ENCODE measurements at places on chromosomes 7 and 10. TPM values are rescaled to one million over a fixed set of nuclear protein-coding genes. Genes with fewer than 3 reads are reported as not detected.
A peak's percentile ranks its signal among the peaks of the same experiment; 100 is the strongest.

DPCD gene
- 15.7 TPM for total RNA-seq

AP1S1 gene
- total RNA-seq: 9.2 TPM

AKR1D1 gene
- total RNA-seq: not detected

GALNT17 gene
- total RNA-seq: 33.8 TPM

RBP3 gene
- total RNA-seq: not detected

NACAD gene
- total RNA-seq: 4.1 TPM

LRRD1 gene
- 0.73 TPM for total RNA-seq

RPEL1 gene
- not detected for total RNA-seq

AMZ1 gene
- total RNA-seq: not detected

GRCh38 chr7:72187179-72187578, 225.0 kb downstream of the CALN1 start:
- DNase-seq: no peak

DNA sequence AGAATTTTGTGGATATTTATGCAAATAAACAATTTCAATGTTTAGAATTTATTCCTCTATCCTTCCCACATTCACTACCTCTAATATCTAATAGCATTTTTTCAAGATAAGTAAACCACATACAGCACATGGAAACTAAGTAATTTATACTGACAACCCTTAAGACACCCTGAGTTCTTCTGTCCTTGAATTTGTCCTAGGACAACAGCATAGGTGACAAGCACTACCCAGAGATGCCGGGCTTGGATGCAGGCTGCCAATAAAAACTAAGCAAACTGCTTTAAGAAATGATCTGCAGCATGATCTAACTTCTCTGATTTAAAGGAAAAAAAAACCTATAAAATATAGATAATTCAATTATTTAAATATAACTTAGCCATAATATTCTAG, 22.7 kb downstream of the NT5C3A start:
- DNase-seq: no peak

- no peak for DNase-seq
These were observed 23.9 kb downstream of the LRRC4 start for GRCh38 chr7:128007303-128007680.

GRCh38 chr10:8053446-8054243, 843 bp upstream of the GATA3 start:
- DNase-seq: peak; percentile 37

- no peak for DNase-seq
These were observed 19.8 kb upstream of the RPA3 start for GRCh38 chr7:7738177-7738576.

GRCh38 chr10:43115881-43116595, 22.2 kb upstream of the CSGALNACT2 start:
- DNase-seq: no peak

DNA sequence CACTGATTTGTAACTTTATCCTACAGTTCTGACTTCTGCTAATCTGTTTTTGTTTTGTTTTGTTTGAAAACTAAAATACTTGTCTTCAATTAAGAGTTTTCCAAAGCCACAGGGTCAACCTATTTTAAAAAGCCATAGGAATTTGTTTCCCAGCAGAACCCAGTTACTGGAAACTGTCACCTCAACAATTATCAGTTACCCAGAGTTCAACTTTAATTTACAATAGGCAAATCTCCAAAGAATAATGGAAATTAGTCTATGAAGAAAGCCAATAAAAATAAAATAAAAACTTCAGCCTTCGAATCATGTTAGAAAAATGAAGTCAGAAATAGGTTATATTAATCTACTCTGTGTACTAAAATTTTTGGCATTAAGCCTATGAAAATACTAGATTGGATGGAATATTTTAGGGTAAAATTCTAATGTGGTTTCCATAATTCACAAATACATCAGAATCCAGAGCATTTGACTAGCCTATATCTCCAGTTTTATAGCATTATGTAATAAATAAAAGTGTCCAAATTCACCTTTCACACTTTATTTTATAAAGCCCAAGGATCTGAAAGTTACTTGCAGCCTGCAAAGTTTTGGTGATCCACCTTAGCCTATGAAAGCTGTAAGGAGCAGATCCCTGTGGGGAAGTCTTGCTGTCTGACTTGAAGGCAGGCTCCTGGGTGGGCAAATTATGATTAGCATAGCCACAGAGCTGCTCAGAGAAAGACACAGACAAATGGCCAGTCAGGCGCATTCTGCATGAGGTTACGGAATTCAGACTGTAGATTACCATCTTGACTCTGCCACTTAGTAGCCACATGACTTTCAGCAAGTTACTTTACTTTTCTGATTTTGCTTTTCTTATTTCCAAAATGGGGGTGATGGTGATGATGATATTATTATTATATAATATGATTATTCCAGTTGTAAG, 250.0 kb upstream of the HGF start:
- no peak for DNase-seq

GRCh38 chr10:20768843-20769242, 128.3 kb downstream of the NEBL start:
- DNase-seq: no peak

DNA sequence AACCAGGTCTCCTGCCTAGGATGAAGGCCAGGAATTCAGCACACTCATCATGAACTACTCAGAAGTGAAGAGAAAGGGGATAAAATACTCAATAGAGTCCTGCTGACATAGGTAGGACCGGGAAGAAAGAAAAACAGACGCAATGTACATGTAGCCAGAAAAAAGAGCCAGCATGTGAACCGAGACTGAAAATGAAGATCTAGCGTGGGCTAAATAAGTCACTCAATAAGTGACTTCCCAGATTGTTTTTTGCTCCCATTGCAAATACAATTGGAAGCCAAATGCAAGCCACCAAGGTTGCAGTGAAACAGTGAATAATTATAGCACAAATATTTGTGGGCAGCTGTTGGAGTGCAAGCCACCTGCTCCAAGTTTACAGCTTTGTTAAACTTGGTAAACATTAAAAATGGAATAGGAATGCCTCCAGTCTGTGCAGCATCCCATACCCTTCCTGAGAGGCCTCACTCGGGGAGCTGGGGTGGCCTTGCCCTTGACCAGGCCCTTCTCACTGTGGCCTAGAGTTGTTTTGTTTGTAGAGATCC, 34.7 kb upstream of the HPS1 start:
- no peak for DNase-seq

DNA sequence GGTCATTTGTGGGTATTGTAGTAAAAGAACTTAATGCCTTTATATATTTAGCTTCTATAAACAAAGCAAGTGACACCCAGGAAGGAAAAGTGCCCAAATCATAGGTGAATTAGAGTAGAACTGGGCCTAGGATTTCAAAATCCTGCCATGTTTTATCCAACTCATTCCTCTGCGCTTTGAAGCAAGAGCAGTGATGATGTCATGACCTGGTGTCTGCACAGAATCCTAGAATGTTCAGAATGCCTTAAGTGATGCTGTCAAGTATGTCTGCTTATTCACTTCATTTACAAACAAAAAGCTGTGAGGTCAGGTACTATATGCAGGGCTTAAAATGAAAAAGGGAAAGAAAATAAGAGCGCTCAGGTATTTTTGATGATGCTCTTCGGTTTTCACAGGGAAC, 737.2 kb upstream of the ANKRD30A start:
- DNase-seq: no peak

- DNase-seq: no peak
These were observed 28.7 kb downstream of the ICA1 start for GRCh38 chr7:8232999-8233847.

- no peak for DNase-seq
These were observed 19.6 kb upstream of the GTPBP4 start for GRCh38 chr10:968546-969199.

DNA sequence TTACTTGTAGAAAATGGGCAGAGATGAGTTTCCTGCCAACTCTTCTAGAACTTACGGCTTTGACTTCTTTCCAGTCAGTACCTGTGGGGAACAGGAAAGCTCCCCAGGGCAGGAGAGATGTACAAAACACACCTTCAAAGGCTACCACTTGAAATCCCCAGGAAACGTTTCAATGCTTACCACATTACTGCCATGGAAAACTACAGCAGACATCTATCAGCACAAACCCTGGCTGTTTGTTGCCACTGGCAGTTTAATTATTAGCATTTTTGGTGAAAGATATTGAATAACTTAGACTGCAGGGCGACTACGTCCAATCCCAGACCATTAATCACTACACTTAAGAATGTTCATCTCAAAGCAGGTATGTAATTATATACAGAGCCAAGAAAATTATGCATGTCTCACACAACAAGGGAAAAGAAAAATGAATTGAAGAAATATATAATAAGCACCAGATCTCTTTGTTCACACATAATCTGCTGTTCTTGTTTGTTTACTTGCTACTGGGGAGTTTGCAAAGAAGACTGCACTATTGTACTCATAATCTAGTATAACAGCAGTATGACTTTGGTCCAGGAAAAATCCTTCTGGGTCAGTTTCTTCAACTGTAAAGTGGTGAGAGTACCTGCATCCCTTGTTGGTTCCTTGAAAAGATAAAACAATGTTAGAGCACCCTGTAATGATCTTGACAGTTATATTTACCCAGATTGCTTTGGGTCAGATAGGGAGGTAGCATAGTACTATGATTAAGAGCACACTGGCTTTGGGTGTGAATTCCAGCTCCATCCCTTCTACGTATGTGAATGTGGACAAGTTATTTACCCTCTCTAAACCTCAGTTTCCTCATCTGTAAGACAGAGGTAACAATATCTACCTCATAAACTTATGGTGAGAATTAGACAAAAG, 138.3 kb downstream of the DOCK4 start:
- DNase-seq: no peak

DNA sequence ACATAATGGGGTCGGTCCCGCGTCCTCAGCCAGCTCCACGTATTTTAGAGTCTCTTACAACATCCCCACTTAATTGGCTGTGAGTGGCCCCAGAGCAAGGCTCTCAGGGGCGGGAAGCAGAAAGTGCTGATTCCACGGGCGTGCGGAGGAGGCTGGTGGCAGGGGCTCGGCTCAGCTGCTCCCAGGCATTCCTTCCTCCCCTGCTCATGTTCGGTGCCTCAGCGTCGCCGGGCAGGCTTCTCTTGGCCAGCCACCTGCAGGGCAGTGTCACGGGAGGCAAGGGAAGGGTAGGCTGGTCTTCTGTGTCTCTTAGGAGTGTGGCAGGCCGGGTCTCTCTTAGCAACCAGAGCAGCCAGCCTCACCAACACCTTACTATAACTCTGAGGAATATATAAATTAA, 33.8 kb downstream of the IL15RA start:
- peak; percentile 82 for DNase-seq

DNA sequence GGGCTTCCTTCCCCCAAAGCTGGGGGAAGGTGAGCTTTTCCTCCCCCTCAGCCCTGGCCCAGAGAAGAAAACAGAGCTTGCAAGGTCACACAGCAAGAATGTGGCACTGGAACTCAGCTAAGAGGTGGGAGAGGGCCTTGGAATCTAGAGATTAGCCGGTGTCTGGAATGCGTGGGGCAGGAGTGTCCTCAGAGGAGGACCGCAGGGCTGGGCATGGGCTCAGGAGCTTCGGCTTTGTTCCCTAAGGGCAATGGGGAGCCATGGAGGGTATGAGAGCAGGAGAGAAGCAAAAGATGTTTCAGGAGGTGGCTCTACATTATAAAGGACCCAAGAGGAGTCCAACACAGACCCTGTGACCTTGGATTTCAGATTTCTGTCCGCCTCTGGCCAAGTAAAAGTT, 127.2 kb upstream of the TNRC18 start:
- no peak for DNase-seq

DNA sequence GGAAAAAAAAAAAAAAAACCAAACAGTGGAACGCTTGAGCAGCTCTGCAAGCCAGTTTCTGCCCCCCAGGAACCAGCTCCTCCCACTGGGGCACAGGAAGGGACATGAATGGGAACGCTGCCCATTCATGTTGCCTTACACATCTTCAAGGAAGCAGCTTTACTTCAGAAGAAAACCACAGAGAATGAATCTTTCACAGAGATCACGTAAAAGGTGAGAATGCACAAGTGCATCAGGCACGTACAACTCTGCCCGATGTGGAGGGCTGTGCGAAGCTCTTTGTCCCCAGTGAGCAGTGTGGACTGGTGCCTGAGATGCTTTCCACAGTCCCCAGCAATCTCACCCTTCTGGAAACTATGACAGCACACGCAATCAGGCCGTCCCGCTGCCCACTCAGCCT, 106.2 kb downstream of the DLG5 start:
- DNase-seq: no peak

DNA sequence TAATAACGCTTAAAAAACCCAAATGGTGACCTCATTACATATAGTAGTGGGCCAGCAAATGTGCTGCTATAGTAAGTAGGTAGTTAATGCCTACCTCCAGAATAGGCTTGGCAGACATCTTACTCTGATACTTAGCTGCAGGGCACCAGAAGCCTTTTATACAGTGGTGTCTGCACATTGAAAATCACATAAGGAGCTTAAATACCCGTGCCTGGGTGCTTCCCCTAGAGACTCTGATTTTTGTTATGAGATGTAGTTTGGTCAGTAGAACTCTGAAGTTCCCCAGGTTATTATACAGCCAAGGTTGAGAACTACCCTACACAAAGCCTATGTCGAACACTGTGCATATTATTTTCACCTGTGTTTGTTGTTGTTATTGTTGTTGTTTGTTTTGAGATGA, 47.2 kb downstream of the ANKIB1 start:
- DNase-seq: no peak

GRCh38 chr7:31811650-31812461, 124.8 kb downstream of the PPP1R17 start:
- DNase-seq: no peak

- no peak for DNase-seq
These were observed 13.7 kb downstream of the SCART1 start for GRCh38 chr10:133467286-133467911.

DNA sequence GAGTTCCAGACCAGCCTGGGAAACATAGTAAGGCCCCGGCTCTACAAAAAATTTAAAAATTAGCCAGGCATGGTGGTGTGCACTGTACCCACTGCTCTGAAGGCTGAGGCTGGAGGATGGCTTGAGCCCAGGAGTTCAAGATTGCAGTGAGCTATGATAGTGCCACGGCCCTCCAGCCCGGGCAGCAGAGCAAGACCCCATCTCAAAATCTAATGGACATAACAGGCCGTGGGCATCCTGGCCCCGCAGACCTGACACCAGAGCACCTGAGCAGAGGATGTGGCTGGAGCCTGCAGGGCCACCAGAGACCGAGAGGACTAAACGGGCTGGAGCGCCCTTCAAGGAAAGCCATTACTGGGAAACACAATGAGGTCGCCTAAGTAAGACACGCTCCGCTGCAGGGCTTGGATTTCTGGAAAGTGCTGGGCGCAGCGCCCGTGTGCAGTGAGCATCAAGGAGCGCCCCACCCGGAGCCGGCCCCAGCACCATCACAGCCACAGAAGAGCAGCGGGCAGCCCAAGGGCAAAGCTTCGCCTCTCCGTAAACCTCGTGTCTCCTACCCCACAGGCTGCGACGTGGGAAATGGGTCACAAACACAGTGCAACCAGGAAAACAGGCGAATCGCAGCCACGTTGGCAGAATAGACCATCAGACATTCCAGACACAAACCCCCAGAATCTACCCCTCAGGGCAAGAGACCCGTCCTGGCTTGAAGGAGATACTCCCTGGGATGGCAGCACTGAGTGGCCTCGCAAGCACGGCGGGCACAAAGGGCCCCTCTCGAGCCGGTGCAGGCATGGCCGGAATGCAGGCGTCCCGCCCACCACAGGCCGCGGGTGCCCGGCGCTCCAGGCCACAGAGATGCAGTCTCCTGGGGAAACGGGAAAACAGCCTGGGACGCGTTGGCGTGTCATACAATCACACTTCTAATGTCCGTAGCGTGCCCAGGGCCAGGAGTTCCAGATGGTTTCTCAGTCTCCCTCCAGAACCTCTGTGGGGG, 4.9 kb downstream of the RADIL start:
- no peak for DNase-seq

Data from uterus (tissue), 4 donors.